Fibroblast of villous mesenchyme (primary cell): ENCODE measurements at places on chromosomes 16 and 17.
A peak's percentile ranks its signal among the peaks of the same experiment; 100 is the strongest.

GRCh38 chr16:88739139-88739976 is 33.1 kb downstream of the CTU2 start:
- no peak for DNase-seq

- DNase-seq: no peak
These were observed 211.2 kb downstream of the LGALS9B start for GRCh38 chr17:20256144-20256543.

DNA sequence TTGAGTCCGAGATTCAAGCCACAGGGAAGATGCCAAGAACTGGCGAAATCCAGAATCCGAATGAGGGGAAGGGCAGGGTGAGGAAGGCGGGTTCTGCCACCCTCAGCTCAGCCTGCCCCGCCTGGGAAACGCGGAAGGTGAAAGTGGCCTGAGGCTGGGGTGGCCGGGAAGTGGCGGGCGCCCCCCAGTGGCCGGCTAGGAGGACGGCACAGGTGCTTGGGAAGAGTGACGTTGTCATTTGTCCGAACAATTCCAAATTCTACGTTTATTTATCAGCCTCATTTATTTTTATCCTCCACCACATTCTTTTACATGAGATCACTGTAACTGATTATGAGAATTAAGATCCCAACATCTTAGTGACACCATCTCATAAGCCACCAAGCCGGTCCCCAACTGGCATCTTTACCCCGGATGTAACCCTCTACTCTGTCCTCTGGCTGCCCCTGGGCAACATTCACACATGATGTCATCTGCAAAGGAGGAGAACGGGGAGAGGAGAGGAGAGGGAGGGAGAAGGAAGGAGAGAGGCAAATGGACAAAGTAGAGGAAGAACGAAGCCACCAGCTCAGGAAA is 21.3 kb downstream of the SRCIN1 start:
- DNase-seq: peak; percentile 52

GRCh38 chr16:70470927-70471341 is 16.5 kb downstream of the FCSK start:
- DNase-seq: peak; percentile 39
